ENCODE measurements at places on chromosomes 11 and 22.

DNA sequence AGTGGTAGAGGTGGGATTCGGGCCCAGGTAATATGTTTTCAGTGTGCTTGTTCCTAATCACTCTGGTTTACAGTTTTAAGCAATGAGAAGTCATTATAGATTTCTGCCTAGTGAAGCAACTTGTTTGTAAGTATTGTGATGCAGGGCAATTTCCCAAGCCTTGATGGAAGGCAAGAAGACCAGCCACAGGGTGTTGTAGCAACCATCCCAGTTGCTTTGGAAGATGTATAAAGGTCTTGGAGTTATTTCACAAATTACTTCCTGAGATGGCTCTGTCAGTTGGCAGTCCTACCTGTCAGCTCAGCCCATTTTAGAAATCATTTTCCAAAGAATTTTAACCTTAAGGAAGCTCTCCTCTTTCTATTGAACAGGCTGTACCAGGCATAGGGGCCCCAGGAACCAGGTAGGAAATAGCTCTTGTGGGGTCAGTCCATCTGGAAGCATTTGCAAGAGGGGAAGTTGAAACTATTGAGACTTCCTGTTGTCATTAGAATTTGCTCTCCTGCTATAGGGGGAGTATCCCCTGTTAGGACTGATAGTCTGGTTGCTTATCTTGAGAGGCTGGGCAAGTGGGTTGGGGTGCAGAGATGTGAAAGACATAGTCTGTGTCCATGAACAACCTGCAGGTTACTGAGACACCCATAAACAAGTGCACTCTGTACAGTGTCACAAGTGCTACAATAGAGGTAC, 47.9 kb downstream of the STIM1 start:
- DNase-seq: no peak

GRCh38 chr22:27991586-27992293, 72.7 kb upstream of the PITPNB start:
- DNase-seq: no peak

- DNase-seq: no peak
Measured at GRCh38 chr11:63998558-63999348, 12.5 kb downstream of the OTUB1 start.

DNA sequence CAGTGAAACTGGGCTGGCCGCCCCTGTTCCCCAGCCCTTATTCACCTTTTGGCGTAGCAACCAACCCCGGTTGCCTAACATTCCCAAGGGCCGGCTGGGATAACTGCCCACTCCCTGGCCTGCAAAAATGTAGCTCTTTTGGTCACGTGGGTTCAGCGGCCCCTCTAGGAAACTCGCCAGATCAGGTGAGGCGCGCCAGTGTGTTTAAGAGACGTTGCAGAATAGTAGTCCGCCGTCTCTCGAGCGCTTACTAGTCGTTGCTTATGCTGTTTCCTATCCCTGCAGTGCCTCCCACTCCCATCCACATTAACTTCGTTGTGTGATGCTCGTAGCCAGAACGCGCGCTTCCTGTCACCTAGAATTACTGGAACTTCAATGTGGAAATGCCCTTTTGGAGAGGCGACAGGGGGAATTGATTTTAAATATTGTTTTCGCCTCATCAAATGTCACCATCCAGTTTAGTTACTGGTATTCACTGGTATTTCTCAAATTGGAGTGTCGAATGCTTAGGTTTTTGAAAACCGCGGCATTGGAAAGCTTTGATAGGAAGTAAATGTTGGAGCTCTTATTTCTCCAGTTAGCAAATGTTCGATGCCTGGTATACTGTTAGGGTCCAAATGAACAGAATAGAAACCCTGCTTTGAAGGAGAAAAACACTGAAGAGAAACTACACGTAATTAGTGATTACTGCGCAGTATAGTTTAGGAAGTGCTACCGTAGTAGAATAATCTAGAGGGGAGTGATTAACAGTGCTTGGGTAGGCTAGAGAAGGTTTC, 823 bp downstream of the CEP57 start:
- peak; percentile 35 for DNase-seq

DNA sequence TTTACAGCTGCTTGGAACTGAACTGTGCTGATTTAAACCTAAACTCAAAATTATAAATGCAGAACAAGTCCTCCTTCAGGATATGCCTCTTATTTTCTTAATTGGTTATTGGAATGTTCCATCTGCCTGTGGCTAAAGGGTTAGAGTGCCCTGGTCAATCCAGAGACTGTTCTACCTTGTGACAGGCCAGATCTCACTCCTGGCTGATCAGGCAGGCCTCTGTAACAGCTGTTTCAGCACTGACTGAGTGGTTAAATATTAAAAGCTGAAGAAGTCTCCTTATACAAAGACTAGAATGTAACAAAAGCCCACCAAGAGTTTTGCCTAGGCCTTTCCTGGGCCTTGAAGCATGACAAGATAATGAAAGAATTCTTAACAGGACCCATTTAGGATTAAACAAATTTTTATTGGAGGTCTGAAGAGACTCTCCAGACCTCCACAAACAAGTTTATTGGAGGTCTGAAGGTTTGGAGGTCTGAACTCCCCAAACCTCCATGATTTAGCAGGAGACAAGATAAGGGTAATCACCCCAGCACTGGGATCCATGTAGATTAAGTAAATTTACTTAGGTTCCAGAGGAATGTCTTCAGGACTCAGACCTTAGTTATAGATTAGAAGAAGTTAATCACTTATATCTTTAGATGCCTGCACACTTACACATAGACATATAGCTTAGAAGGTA, 35.8 kb downstream of the TMPRSS5 start:
- DNase-seq: no peak

GRCh38 chr11:107564877-107565218, 687 bp downstream of the ALKBH8 start:
- no peak for DNase-seq

DNA sequence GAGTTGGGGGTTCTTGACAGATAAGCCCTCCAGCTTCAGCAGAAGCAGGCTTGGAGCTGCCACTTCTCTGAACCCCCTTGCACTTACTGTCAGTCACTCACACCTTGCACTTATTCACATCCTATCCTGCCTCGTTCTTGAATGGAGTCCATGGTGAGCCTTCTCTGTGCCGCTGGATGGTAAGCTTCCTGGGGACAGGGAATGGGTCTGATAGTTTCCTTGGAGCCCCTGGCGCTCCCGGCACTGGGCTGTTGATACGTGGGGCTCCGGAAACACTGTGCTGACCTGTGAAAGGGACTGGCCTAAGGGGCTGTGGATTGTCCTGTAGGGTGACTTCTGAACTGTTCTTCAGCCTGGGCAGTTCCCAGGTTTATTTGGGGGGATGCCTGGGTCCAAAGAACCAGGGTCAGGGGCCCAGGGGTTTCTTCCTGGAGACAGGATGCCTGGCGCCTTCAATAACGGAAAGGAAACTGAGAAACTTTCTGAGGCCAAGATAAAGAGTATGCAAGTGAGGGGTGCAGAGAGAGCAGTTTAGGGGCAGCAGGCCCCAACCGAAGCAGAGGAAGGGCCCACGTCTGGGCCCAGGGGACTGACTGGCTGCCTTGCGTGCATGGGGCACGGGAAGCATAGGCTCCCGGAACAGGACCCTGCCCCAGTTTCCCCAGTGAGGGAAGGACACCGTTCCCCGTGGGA, 709 bp upstream of the ST3GAL4 start:
- DNase-seq: no peak

- DNase-seq: no peak
Measured at GRCh38 chr11:125968354-125968753, 22.5 kb downstream of the VSIG10L2 start.

GRCh38 chr22:33923033-33923432, 2.8 kb upstream of the LARGE1 start:
- DNase-seq: no peak

- no peak for DNase-seq
Measured at GRCh38 chr22:46043816-46044620, 67.1 kb upstream of the WNT7B start.

DNA sequence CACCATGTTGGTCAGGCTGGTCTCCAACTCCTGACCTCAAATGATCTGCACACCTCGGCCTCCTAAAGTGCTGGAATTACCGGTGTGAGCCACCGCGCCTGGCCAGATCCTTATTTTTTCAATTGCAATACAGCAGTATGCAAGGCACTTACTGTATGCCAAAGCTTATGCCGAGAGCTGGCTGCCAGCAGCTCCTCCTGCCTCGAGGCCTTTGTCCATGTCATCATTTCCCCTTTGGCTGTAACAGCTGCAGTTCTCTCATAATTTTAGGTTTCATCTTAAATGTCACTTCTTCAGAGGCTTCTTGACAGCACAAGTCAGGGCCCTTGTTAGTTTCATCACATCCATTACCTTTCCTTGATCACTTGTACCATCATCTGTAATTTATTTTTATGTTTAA, 1.5 kb upstream of the SREBF2 start:
- no peak for DNase-seq

- no peak for DNase-seq
Measured at GRCh38 chr22:28012832-28013460, 93.9 kb upstream of the PITPNB start.

- DNase-seq: peak; percentile 16
Measured at GRCh38 chr22:41445129-41446056, 1.2 kb downstream of the TOB2 start.

- no peak for DNase-seq
Measured at GRCh38 chr11:69893631-69894030, 74.4 kb upstream of the FGF3 start.

GRCh38 chr11:1876361-1877063, 15.2 kb downstream of the PRR33 start:
- DNase-seq: no peak

- no peak for DNase-seq
Measured at GRCh38 chr11:12184699-12185098, 74.3 kb downstream of the MICAL2 start.

GRCh38 chr11:84780689-84781293, 846.4 kb downstream of the DLG2 start:
- DNase-seq: no peak

DNA sequence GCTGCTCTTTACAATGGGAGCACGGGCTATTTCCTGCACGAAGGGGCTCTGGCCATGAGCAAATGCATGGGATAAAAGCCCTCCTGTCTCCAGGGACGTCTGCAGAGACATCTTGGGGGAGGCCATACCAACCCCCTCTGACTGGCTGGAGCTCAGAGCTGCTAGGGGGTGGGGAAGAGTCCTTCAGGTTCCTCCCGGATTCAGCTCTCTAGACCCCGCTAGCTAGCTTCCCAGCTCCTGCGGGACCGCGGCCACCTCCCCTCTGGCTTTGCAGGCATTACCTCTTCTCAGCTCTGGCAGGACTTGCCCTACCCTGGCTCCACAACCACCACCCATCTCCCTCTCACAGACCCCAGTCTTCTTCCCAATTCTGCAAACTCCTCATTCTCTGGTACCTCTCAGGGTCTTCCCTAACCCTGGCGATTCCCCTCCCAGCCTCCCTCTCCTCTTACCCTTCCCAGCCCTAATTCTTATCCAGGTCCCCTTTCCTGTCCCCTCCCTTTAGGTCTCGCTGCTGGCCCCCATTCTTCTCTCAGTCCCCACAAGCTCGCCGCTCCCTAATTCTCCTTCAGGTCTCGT, 802 bp downstream of the SYT13 start:
- DNase-seq: no peak

GRCh38 chr22:47335460-47335859, 573.0 kb downstream of the TBC1D22A start:
- DNase-seq: no peak

DNA sequence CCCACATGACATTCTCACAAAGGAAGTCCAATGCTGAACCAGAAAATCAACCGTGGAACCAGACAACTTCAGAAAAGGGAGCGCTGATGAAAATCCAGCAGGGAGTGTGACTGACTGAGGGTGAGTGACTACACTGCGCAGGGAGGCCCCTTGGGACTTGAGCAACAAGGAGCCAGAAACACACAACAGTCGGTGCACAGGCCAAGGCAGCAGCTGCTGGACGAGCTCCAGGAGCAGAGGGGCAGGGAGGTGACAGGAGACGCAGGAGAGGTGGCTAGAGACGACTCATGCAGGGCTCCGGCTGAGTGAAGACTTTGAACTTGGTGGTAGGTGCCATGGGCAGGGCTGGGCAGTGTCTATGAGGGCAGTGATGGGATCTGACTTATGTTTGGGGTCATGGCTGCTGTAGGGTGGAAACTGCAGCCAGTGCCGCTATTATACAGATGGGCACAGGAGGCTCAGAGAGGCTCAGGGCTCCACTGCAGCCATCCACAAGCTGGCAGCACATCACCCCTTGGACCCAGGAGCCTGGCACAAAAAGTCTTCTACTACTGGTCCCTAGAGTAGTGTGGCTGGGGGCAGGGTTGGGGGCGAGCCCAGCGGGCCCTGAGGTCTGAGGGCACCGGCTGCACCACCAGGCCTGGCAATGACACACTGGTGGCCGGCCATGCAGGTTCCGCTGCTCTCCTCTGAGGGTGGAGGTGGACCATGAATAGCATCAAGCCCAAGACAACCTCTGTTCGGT, 10.3 kb upstream of the FADD start:
- no peak for DNase-seq

DNA sequence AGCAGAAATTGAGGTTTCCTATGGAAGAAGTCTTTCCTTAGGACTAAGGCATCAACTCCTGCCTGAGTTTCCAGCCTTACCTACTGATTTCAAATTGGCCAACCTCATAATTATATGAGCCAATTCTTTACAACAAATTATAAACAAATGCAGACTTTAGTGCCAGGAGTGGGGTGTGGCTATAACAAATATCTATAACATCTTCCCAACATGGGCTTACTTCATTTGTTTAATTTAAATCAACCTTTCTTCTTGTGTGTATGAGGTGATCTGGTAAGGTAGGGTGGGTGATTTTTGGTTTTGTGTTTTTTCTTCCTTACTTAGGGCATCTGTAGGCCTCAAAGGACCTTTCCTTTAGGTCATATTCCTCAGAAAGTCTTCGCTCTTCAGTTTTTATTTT, 354.9 kb downstream of the SHANK2 start:
- no peak for DNase-seq

DNA sequence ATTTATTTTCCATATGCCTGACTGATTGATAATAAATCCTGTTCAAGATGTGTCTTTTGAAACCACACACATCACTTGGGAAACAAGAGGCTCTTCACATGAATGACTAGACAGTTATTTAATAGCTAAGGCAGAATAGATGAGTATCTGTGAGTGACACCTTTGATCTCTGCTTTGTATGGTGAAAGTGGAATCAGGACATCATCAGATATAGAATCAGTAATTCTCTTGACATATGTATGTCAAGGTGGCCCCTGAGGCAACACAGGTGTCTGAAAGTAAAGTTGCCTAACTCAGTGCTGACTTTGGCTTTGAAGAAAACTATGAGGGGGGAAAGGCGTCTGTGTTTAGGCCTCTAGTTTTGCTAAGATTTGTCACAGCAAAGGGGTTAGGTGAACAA, 11.5 kb upstream of the CASP4 start:
- no peak for DNase-seq

GRCh38 chr11:7300281-7300680, 48.6 kb downstream of the SYT9 start:
- DNase-seq: no peak

GRCh38 chr11:127073621-127074020, 73.1 kb upstream of the KIRREL3 start:
- DNase-seq: no peak

- no peak for DNase-seq
Measured at GRCh38 chr22:36771356-36772063, 4.4 kb downstream of the IFT27 start.

GRCh38 chr11:112805658-112806057, 155.6 kb upstream of the NCAM1 start:
- DNase-seq: no peak
